Left cardiac atrium (tissue), 4 donors: ENCODE measurements at places on chromosomes 2 and 18. TPM values are rescaled to one million over a fixed set of nuclear protein-coding genes. Genes with fewer than 3 reads are reported as not detected.

DNA sequence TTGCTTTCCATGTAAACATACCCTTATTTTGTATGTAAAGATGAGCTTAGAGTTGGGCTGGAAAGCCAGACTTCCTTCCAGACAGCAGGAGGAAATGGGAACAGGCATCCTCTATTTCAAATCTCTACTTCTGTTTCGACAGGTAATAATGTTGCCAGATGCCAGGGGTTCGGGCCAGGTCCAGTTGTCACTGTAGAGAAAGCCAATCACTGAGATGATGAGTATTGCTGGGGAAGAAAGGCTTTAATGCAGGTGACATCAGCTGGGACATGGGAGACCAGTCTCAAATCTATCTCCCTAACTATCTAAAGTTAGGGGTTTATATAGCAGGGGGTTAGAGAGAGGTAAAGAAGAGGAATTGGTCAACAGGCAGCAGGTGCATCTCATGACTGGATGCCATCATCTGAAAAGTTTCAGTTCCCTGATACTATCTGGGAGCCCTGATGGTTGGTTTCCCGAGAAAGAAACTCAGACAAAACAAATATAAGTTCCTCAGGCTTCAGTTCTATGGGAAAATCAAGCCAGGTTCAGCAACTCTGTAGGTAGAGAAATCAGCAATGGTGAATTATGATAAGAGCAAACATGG, 9.3 kb upstream of the MTCL1 start:
- no peak for DNase-seq

GRCh38 chr2:141439524-141439923, 691.3 kb downstream of the LRP1B start:
- no peak for DNase-seq

GRCh38 chr2:112658839-112659667, 13.3 kb downstream of the SLC20A1 start:
- no peak for DNase-seq

DNA sequence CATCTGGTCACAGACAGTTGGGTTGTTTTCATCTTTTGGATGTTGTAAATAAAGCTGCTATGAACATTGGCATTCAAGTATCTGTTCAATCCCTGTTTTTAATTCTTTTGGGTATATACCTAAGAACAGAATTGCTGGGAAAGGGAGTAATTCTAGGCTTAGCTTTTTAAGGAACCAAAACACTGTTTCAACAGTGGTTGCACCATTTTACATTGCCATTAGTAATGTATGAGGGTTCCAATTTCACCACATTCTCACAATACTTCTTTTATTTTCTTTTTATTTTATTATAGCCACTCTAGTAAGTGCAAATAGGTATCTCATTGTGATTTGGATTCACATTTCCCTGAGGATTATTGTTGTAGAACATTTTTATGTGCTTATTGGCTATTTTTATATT, 108.9 kb upstream of the GLS start:
- no peak for DNase-seq

- no peak for DNase-seq
Observed at GRCh38 chr2:15300624-15301573, 260.2 kb downstream of the NBAS start.

DNA sequence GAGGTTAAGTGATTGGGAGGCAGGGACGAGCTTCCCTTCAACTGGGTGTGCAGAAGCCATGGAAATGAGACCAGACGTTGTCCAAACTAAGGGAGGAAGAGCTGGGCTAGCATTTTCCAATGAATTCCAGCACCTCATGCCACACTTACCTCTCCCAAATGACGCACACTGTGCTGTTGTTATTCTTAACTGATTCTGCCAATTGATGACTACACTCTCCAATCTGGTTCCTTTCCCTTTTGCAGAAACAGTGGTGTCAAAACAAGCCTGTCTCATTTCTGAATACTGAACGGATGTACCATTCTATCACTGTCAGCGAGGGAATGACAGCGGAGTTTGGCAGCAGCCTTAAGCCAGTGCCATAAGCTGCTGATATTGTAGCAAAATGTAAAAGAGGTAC, 380.5 kb upstream of the HNRNPA3 start:
- DNase-seq, result no peak

GRCh38 chr2:143686585-143687164, 557.5 kb downstream of the ARHGAP15 start:
- no peak for DNase-seq

GRCh38 chr2:80149991-80150390, 154.6 kb downstream of the LRRTM1 start:
- DNase-seq, result no peak

DNA sequence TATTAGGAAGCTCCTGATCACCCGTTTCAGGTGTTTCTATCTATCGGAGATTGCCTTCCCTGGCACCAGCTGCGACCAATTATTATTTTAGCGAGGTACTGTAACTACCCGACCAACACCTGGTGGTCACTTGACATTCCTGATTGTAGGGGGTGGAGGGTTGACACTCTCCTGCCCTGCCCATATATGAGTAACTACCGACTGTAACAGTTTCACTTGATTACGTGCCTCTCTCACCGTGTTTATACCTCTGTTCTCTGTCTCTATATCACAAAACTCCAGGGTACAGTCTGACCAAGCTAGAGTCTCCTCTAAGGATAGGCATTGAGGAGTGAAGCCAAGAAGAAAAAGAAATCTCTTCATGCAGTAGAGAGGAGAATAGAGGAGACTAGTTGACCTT, 268.0 kb upstream of the LRATD1 start:
- DNase-seq, result no peak

DNA sequence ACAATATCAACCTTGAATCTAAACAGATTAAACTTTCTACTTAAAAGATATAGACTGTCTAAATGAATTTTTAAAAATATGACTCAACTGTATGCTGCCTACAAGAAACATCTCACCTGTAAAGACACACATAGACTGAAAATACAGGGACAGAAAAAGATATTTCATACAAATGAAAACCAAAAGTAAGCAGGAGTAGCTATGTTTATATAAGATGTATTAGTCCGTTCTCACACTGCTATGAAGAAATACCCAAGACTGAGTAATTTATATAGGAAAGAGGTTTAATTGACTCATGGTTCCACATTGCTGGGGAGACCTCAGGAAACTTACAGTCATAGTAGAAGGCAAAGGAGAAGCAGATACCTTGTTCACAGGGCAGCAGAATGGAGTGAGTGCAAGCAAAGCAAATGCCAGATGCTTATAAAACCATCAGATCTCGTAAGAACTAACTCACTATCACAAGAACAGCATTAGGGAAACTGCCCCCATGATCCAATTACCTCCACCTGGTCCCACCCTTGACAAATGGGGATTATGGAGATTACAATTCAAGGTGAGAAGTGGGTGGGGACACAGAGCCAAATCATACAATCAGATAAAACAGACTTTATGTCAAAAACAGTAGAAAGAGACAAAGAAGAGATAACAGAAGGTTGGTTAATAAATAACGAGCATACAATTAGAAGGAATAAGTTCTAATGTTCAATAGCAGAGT, 214.4 kb upstream of the SLC39A10 start:
- no peak for DNase-seq

- no peak for DNase-seq
Observed at GRCh38 chr2:75592030-75592429, 31.3 kb upstream of the EVA1A start.

TM4SF20 gene
- total RNA-seq, result not detected

SPATA3 gene
- total RNA-seq, result not detected

CLHC1 gene
- total RNA-seq, result 8.1 TPM

NEU2 gene
- total RNA-seq, result not detected

PROC gene
- total RNA-seq, result not detected

NAT8 gene
- not detected for total RNA-seq

PIEZO2 gene
- 1.7 TPM for total RNA-seq
